Left ventricle myocardium superior (tissue), 1 donor: ENCODE measurements at places on chromosomes 16 and 17. TPM values are rescaled to one million over a fixed set of nuclear protein-coding genes. Genes with fewer than 3 reads are reported as not detected.

Gene KRT28
- total RNA-seq, result not detected

GRCh38 chr17:76506408-76507345, 5.5 kb upstream of the RHBDF2 start:
- DNase-seq, result peak; percentile 89

- DNase-seq, result no peak
Measured at GRCh38 chr17:80869481-80870145, 122.0 kb upstream of the CHMP6 start.

GRCh38 chr17:64385187-64386083, 5.2 kb downstream of the PECAM1 start:
- DNase-seq, result peak; percentile 49

DNA sequence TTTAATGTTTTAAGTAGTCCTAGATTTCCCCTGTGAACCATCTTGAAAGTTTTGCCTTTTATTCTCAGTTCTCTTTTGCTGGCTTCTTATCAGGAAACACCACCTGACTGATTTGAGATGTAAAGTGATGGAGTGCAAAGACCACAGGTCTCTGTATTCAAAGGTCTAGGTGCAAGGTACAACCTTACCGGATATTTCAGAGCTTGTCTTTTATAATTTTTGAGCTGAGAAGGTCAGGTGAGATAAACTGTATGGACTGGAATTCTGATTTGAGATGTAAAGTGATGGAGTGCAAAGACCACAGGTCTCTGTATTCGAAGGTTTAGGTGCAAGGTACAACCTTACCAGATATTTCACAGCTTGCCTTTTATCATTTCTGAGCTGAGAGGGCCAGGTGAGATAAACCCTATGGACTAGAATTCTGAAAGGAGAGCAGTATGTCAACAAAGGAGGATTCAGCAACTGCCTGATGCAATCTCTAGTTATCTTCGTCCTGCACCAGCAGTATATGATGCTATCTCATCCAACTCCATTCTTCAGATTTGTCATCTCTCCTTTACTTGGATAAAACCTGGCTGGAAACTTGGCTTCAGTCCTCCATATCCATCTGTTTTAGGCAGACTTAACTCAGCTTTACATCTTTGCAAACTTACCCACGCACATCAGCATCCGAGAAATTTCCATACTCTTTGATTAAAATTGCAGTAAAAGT, 64.3 kb downstream of the CENPV start:
- DNase-seq, result no peak
